Heart right ventricle (tissue), 16 donors: ENCODE measurements at places on chromosomes 11 and 22.
A peak's percentile ranks its signal among the peaks of the same experiment; 100 is the strongest.

- DNase-seq: peak; percentile 86
Measured at GRCh38 chr11:118610773-118611432, 3.5 kb downstream of the PHLDB1 start.

DNA sequence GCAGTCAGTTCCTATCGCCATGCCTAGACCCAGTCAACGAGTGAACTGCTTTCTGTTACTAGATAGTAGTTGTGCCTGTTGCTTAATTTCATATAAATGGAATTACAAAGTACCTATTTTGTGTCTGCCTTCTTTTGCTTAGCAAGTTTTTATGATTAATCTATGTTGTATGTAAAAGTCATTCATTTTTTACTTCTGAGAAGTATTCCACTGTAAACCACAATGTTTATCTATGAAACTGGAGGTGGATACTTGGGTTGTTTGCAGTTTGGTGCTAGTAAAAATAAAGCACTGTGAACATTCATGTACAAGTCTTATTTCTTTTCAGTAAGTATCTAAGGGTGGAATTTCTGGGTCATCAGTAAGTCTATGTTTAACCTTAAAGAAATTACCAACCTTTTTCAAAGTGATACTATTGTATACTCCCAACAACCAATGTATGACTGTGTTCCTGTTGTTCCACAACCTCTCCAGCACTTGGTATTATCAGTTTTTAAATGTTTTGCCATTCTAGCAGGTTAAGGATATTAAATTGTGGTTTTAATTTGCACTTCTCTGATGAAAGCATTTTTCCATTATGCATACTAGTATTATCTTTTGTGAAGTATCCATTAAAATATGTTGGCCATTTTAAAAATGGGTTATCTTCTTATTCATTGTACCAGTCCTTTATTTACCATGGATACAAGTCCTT, 68.2 kb downstream of the DNAJC24 start:
- DNase-seq: no peak

DNA sequence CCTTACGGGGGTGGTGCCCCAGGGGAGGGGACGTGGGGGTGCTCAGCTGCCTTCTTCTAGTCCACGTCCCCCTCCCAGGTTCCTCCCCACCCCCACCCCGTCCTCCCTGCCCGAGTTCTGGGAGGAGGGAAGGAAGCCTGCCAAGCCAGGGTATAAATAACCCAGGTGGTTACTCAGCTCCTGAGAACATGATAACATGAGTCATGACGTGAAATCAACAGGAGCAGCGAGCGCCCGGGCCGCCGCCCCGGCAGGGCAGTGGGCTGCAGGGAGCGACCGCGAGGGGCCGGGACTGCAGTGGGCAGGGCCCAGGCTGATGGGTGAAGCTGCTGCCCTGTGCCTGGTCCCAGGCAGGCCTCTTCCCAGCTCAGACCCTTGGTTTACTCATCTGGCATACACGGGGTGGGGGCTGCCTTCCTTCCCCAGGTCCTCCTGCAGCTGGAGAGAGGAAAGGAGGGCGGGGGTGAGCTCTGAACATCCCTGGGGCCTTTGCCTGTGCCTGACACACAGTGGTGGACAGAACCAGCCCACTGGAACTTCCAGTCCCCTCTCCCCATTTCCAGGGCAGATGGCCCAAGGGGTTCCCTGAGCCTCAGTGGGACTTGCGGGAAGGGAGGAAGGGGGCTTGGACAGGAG, 8.8 kb upstream of the PDGFB start:
- DNase-seq: peak; percentile 86

DNA sequence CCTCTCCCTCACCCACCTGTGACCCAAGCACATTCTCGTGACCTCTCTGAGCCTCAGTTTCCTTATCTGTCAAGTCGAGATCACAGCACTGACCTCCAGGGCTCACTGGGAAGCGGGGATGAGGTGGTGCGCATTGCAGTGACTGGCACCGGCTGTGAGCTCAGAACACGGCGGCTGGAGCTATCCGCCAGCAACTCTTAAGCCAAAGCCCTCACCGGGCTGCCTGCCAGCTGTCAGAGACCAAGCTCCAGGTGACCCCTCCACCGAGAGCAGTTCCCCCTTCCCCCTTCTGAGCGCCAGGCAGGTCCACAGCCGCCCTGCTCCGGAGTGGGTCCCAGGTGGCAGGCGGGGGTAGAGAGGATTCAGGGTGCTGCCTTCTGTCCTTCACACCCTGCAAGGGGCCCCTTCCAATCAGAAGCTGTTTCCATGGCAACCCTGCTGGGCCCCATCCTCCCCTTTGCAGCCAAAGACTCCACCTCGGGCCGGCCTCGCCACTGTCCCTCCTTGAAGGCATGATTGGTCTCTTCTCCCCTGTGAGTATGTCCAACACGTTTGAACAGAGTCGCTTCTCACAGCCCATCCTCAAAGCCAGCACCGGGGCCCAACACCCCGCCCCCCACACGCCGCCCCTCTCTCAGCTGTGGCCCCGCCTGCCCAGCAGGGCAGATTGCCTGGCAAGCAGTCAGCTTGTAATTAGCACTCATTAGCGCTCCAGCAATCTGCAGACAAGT, 98.7 kb downstream of the WNT7B start:
- DNase-seq: peak; percentile 40

DNA sequence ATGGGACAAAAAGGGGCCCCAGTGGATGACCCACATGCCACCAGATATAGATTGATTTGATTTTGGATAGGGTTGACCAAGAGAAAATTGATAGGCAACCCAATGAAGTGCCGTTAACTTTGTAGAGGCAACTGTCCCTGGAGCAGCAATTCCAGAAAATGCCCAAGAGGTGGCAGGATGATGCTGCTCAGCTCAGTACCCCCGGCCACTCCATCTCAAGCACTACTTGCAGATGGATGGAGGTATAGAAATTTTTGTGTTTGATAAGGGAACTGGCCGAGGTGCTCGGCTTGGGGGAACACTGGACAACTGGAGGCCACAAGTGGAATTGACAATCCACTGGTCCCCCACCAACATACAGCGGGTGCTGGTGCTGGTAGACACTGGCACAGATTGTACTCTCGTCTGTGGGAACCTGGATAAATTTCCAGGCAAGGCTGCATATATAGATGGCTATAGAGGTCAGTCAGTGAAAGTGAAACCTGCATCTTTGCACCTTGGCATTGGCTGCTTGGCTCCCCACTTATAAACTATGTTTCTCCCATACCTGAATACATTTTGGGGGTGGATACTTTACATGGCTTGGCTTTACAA, 86.3 kb downstream of the CCDC83 start:
- DNase-seq: peak; percentile 58

GRCh38 chr11:64343767-64344559, 4.0 kb downstream of the CCDC88B start:
- DNase-seq: no peak

DNA sequence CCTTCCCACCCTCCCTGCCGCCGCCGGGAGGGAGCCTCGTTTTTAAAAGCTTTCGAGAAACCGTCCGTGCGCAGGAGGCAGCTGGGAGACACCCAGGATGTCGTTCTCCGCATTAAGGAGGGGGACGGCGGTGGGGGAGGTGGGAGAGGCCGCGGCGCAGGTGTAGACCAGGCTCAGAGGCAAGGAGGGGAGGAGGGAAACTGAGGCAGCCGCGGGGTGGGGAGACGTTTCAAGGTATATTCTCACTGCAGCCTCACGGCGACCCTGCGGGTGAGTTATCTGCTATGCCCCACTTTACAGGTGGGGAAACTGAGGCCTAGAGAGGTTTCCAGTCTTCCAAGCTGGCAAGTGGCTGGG, 42.7 kb downstream of the CYTH4 start:
- no peak for DNase-seq

- DNase-seq: no peak
Measured at GRCh38 chr11:73236205-73236765, 18.2 kb downstream of the P2RY2 start.

- DNase-seq: no peak
Measured at GRCh38 chr22:23204125-23204488, 23.8 kb downstream of the BCR start.

GRCh38 chr11:119361056-119361787, 14.7 kb upstream of the MFRP start:
- peak; percentile 65 for DNase-seq

- no peak for DNase-seq
Measured at GRCh38 chr11:70108250-70108649, 30.1 kb downstream of the ANO1 start.

- no peak for DNase-seq
Measured at GRCh38 chr11:66986178-66986545, 11.1 kb downstream of the C11orf86 start.

- no peak for DNase-seq
Measured at GRCh38 chr11:34899633-34900016, 16.6 kb downstream of the APIP start.

- DNase-seq: no peak
Measured at GRCh38 chr11:129639300-129639699, 176.3 kb upstream of the TMEM45B start.

GRCh38 chr22:27170491-27170890, 513.1 kb downstream of the MIAT start:
- no peak for DNase-seq

DNA sequence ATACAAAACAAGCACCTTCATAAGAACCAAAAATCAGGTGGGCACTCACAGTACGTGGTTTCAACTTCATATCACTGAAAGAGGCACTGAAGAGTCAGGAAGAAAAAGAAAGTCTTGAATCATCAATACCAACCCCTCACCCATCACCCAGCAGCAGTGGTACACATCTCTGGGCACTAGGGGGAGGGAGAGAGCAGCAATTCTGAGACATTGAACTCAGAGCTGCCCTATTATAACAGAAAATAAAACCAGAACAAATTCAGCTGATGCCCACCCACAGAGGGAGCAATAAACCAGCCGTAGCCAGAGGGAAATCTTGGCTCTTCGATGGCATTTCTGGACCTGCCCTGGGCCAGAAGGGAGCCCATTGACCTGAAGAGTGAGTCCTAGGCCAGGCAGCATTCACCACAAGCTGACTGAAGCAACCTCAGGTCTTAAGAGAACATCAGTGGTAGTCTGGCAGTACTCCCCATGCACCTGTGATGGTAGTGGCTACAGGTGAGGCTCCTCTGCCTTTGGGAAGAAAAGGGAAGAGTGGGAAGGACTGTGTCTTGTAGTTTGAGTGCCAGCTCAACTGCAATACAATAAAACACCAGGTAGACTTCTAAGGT, 42.2 kb upstream of the FAM181B start:
- DNase-seq: no peak

- DNase-seq: peak; percentile 29
Measured at GRCh38 chr11:93123351-93123898, 74.4 kb downstream of the SLC36A4 start.

- DNase-seq: peak; percentile 52
Measured at GRCh38 chr11:68581439-68581838, 102.9 kb upstream of the GAL start.

DNA sequence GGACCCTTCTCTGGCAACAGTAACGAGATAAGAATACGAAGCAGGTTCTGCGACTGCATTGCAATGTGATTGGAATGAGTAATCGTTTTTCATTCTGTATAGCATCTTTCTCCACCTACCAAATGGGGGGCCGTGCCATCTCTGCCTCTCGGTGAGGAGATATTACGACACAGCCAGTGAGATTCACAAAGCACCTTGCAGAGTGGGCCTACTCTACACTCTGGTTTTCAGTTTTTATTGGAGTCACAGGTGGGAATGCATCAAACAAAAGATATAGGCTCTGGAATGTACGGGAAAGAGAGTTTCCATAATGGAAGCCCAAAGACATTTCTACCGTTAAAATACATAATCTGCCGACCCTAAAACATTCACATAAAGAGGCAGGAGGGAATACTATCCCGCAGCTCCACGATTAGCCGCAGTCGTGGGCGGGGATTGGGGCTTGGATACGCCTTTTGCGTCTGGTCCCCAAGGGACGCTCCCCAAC, 423 bp upstream of the RTN3 start:
- no peak for DNase-seq

DNA sequence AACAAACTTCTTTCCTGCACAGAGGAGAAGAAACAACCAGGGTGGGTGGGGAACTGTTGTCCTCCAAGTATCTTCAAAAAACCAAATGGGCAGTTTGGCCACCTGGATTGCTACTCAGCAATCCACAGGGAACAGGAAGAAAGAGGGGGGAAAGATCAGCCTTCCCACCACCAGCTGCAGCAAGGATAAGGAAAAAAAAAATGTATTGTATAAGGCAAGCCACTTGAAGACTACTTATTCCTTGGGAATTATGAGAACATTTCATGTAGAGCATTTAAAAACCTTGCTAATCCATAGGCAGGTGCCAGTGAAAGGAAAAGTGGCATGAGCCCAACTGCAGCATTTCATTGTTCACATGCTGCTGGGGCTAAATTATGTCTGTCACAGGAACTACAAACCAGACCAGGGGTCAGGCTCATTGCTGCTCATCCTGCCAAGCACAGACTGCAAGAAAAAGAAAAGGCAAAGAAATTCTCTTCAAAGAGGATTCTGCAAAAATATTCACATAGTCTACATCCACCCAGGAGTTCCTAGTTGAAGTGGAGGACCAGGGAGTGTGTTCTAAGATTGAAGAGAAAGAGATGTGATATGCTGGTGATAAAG, 2.2 kb downstream of the RAB30 start:
- no peak for DNase-seq

GRCh38 chr22:45846952-45847351, 130.0 kb downstream of the WNT7B start:
- DNase-seq: no peak

GRCh38 chr11:64007629-64008282, 21.5 kb downstream of the OTUB1 start:
- DNase-seq: peak; percentile 84

GRCh38 chr11:78940500-78941225, 366.0 kb upstream of the NARS2 start:
- no peak for DNase-seq

GRCh38 chr11:22851477-22851876, 8.8 kb downstream of the CCDC179 start:
- DNase-seq: no peak
